ENCODE measurements at places on chromosomes 2 and 18.

- no peak for DNase-seq
These were observed 27.5 kb upstream of the CAB39 start for GRCh38 chr2:230685178-230685577.

- DNase-seq: no peak
These were observed 265.5 kb downstream of the NAPG start for GRCh38 chr18:10791169-10791831.

DNA sequence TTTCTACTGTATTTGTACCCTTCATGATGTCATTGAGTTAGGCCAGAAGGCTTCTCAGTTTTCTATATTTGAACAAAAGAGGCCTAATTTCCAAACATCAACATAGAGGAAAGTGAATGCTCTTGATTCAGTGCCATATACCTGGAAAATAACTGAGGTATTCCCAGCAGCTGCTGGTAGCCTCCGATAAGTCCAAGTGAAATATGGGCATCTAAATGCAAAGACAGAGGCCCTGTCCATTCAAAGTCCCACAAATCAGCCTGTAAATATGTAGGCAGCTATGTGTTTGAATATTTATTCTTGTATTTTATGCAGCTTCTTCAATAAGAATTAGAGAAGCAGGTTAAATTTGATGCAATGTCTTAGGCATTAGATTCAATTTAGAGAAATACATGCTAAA, 89.5 kb upstream of the DPP10 start:
- no peak for DNase-seq

- DNase-seq: no peak
These were observed 3.3 kb upstream of the OSBPL6 start for GRCh38 chr2:178191004-178191508.

GRCh38 chr18:46843372-46843771, 73.9 kb downstream of the PIAS2 start:
- DNase-seq: peak; percentile 27

GRCh38 chr2:22281033-22281432, 1103.9 kb upstream of the KLHL29 start:
- peak; percentile 15 for DNase-seq

- DNase-seq: no peak
These were observed 9.6 kb upstream of the AQP4 start for GRCh38 chr18:26875040-26875654.

DNA sequence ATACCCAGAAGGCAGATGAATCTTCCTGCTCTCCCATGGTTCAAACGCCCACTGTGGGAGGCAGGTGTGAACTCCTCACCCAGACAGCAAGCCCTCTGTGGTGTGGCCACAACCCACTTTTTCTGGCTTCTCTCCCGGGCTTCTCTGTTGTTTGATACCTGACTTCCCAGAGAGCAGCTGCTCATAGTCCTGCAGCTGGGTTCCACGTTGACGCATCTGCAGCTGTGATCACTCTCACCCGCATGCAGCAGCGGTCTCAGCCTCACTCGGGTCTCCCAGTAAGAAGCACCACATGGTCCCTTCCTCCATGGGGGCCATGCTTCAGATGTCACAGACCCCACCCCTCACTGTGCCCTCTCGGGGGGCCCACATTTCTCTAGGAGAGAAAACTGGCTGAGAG, 3.5 kb downstream of the ASPRV1 start:
- no peak for DNase-seq

DNA sequence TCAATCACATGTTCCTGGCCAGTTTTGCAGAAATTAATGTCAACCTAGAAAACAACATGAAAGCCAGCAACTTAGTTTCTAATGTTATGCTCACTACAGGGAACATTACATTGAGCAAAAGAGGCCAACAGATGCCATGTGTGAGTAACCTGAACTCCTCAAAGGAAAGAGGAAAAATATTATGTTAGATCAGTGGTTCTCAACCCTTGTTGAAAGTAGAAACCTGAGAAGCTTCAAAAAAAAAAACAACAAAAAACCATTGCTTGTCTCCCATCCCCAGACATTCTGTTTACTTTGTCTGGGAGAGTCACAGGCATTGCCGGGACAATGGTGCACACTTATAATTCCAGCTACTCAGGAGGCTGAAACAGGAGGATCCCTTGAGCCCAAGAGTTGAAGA, 57.7 kb downstream of the METTL4 start:
- no peak for DNase-seq
